Calu3 (cell line): ENCODE measurements at places on chromosomes 4 and X. TPM values are rescaled to one million over a fixed set of nuclear protein-coding genes. Genes with fewer than 3 reads are reported as not detected.

DNA sequence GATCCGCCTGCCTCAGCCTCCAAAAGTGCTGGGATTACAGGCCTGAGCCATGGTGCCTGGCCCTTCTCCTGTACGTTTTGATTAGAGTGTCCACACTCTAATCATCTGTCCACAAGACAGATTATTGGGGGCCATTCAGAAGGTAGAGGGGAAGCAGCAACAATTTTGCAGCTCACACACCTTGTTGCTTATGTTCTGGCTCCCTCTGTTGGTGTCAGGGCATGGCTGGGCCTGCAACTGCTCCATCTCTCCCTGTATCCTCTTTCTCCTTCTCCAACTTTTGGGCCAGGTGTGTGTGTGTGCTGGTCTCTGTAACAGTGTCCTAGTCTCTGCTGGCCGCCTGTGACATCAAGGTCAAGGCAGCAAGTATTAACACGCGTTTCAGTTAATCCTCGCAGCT, 125.5 kb upstream of the MBNL3 start:
- peak; percentile 30 for DNase-seq
- no peaks in the 10 kb centered on the region for H3K27me3 ChIP-seq
- H3K36me3 ChIP-seq: no peaks in the 10 kb centered on the region
- H3K4me1 ChIP-seq: no peaks in the 10 kb centered on the region
- no peak overlapping the region for H3K4me3 ChIP-seq

NLGN3 gene
- total RNA-seq: 2.1 and 2.3 TPM in 2 replicates

GRCh38 chr4:104983615-104984179, 163.0 kb upstream of the TET2 start:
- DNase-seq: no peak
- no peaks in the 10 kb centered on the region for H3K4me1 ChIP-seq
- no peak overlapping the region for H3K27ac ChIP-seq
- no peak overlapping the region for H3K4me3 ChIP-seq
- H3K36me3 ChIP-seq: no peaks in the 10 kb centered on the region
- H3K27me3 ChIP-seq: no peaks in the 10 kb centered on the region

CLCN4 gene
- 9.9 and 13.3 TPM in 2 replicates for total RNA-seq

DNA sequence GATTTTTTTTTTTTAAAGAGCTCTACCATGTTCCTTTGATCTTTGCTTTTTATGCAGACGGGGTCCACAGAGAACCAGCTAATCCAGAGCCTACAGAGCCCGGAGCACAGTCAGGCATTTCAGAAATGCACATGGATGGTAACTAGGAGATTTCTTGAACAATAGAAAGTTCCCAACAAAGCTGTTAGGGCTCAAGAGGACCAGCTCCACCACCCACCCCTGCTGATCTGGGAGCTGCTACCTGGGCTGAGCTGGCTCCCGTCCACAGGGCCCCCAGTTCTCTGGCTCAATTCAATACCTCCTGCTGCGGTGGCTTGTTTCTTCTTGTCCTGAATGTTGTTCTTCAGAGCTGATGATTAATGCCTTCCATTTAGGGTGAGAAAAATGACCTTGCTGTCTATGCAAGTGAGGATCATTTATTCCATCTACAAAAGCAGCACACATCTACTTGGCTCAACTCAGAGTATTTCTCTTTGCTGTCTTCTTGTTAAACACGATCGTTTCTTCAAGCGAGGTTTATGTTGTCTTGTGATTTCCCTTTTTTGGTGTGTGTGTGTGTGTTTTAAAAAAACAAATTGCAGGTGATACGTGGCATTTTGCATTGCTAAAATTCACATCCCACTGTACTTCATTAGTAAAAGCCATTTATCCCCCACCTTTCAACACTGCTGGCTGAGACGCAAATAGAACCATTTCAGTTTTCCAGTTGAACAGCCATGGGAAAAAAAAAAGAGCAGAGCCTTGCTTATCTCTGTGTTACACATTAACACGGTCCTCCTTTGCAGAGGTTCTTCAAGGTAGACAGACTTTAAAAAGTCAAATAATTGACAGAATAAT, 31.3 kb downstream of the IGFBP7 start:
- peaks cover 55% of the 10 kb centered on the region for H3K4me1 ChIP-seq
- H3K27me3 ChIP-seq: no peaks in the 10 kb centered on the region

PLXNB3 gene
- total RNA-seq: 37.5 and 49.2 TPM in 2 replicates

TMPRSS11E gene
- total RNA-seq: not detected in 2 replicates
